ENCODE measurements at places on chromosomes 11 and 22. TPM values are rescaled to one million over a fixed set of nuclear protein-coding genes. Genes with fewer than 3 reads are reported as not detected.

The KCNJ11 gene
- total RNA-seq, result 0.46 TPM

The ROBO4 gene
- not detected for total RNA-seq

The CTSW gene
- total RNA-seq, result 0.09 TPM

The NRIP3 gene
- total RNA-seq, result 0.96 TPM

The GPHA2 gene
- total RNA-seq, result not detected

The SYCE3 gene
- total RNA-seq, result 0.58 TPM

The DBX1 gene
- total RNA-seq, result not detected

The GRIA4 gene
- not detected for total RNA-seq

The OR10G7 gene
- total RNA-seq, result not detected

The TIMM10B gene
- total RNA-seq, result 35.8 TPM

The NCAM1 gene
- total RNA-seq, result not detected

The TXNRD2 gene
- total RNA-seq, result 25.6 TPM

The SCO2 gene
- total RNA-seq, result 5.1 TPM

The CASP1 gene
- total RNA-seq, result 0.56 TPM

Measured in A549 treated with RU486 at 1 μM for 4 hours (cell line).